ENCODE measurements at places on chromosomes 4 and X. TPM values are rescaled to one million over a fixed set of nuclear protein-coding genes. Genes with fewer than 3 reads are reported as not detected.

Gene SLIT2
- polyA plus RNA-seq, result 1.9 TPM

Gene STS
- 2.0 TPM for polyA plus RNA-seq

Gene CYTL1
- polyA plus RNA-seq, result 0.14 TPM

Gene GPR101
- not detected for polyA plus RNA-seq

Gene TNIP3
- polyA plus RNA-seq, result 0.06 TPM

Gene ZBTB49
- 1.9 TPM for polyA plus RNA-seq

Gene UCHL1
- 20.2 TPM for polyA plus RNA-seq

Gene SHROOM2
- polyA plus RNA-seq, result 8.7 TPM

Gene ANXA3
- 329 TPM for polyA plus RNA-seq

Gene CT83
- not detected for polyA plus RNA-seq

Gene HTR2C
- not detected for polyA plus RNA-seq

Gene CCKAR
- not detected for polyA plus RNA-seq

Gene CSAG3
- not detected for polyA plus RNA-seq
